ENCODE measurements at places on chromosomes 7 and 10. TPM values are rescaled to one million over a fixed set of nuclear protein-coding genes. Genes with fewer than 3 reads are reported as not detected.

GRCh38 chr10:84548869-84549268 is 220.5 kb downstream of the CCSER2 start:
- no peak for DNase-seq

DNA sequence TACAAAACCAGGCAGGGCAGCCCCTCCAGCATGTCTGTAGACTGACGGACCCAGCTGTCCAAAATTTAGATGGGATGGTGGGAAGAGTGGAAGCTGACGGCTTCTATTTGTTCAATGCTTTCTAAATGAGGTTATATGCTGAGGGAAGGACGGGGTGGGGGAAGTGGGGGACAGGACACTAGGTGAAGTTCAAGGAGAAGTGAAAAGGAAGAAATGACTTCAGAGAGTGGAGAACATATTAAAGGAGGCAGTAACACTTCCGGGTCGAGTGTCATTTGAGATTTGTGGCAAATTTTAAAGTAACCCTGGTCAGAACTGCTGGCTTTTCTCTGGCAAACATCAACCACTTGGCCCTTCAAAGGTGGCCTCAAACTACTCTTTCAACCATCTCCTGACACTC is 9.4 kb downstream of the PIP4K2A start:
- DNase-seq = no peak

DNA sequence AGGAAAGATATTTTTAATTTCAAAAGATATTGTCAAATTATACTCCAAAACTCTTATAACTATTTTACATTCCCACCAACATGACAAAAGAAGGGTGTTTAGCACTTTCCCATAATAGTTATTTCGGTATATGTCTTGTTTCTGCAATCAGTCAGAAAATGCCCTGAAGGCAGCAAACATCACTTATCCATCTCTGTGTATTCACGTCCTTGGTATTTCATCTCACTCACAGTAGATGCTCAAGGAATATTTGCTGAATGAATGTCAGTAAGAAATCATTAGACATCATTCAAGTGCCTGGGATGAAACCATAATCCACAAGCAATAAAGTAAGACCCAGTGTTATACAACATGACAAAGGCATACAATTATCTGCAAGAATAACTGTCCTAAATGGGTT is 112.7 kb downstream of the GFRA1 start:
- no peak for DNase-seq

DNA sequence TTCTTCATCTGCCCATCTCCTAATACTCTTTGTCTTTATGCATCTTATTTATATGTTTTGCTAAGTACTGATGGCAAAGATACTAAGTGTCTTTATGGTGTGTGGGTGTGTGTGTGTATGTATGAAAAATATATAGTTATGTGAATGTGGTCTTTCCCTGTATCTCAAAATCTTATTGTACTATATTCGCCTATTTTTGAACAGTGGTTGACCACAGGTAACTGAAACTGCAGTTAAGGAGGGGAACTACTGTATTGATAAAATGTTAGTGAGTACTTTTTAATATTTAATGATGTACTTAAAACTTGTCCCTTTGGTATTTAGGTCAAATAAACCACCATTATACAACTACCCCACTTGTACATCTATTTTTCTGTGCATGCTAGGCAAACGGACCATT is 85.9 kb downstream of the ADD3 start:
- DNase-seq = no peak

DNA sequence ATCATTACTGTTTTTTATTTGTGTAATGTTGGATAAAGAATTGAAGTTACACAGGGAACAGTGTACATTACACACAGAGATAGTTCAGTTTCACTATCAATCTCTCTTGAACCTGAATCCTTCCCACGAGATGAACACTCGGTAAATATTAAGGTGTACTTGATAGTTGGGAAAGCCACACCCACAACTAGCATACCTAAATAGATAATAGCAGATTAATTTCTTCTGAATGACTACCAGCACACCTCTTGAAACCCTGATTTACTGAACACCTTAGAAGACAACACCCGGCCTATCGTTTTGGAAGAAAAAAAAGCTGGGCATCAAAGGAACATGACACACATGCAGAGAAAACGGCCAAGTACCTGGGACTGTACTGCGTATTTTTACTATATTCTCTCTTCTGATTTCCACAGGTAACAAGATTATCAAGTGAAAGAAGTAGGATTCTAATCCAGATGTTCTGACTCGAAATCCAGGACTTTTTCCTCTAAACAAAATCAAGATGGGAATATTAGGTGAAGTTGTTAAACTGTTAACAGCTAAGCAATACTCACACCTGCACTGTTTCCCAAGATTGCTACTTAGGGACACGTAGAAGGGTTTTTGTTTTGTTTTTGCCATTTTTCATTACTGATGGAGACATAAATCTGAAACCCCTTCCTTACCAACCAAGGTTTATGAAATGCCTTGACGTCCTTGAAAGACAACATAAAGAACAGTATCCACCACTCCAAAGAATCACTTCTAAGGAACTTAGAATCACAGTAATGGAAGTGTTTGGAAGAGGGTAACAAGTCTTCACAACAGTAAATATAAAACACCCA is 1.0 kb downstream of the CCDC186 start:
- no peak for DNase-seq

GRCh38 chr7:30178748-30179436 is 44.1 kb downstream of the MTURN start:
- DNase-seq = no peak

DNA sequence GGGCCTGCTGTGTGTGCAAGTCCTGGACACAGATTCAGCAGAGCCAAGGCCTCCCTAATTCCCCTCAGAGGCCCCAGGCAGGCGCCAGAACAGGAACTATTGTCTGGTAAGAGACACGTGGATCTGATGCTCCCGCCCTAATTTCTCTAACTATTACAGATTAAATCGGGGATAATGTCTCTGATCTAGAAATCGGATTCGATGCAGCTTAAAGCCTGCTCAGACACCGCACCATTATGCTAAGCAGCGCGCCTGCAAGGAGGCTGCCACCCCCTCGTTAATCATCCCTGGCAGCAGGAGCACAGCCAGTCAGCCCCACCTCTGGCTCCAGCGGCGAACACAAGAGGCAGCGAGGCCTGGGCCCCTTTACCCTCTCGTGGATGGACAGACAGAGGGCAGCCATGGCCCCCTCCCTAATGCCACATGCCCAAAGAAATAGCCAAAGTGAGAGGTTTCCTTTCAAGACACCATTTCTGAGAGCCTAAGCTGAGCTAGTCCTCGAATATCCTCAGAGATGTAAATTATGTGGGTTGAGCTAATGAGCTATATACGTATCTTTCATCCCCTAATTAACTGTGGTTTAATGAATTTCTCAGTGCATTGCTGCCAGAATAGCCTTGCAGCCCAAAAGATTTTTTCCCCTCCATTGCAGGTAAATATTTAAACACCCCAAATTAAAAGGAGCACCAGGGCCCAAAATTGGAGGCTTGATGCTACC is 122.1 kb downstream of the GRID1 start:
- DNase-seq = no peak

GRCh38 chr7:150383710-150384397 is 4.7 kb downstream of the ZNF775 start:
- no peak for DNase-seq

- DNase-seq = no peak
Observed at GRCh38 chr10:51485668-51486067, 213.7 kb downstream of the CSTF2T start.

GRCh38 chr7:128347647-128348097 is 4.0 kb upstream of the RBM28 start:
- no peak for DNase-seq

DNA sequence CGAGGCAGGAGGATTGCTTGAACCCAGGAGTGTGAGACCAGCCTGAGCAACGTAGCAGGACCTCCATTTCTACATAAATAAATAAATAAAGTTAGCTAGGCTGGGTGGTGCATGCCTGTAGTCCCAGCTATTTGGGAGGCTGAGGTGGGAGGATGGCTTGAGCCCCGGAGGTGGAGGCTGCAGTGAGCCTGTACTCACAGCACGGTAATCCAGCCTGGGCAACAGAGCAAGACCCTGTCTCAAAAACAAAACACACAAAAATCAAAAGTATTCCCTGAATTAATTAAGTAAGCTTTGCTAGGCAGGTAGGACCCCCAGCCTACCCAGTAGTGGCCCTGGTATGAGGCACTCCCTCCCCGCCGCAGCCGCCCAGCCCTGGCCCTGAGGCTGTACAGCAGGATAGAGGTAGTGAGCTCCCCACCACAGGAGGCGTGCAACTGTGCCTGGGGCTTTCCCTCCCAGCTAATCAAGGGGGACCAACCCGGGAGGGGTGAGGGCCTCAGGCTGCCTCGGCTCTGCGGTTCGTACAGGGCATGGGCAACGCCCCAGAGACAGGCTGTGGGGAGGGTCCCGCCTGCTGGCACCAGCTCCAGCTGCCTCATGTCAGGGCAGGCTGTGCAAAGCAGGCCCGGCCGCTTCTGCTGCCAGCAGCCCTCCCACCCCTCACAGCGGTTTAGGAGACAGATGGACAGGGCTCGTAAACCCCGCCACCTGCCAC is 1.0 kb upstream of the CYP2W1 start:
- DNase-seq = no peak

DNA sequence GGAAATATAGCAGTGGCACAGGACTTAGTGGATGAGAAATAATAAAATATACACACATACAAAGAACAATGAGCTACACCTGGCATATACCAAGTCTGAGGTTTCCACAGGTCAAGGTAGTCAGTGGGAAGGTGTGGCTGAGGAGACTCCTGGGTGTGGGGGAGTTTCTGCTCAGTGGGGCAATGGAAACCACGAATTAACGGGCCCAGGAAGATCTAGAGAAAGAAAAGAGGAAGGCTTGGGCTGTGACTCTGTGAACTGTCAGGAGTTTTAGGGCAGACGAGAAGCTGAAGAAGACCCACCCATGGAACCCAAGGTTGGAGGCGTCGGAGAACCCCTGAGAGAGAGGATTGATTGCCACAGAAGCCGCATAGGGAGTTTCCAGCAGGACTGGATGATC is 196.5 kb downstream of the HERPUD2 start:
- no peak for DNase-seq

DNA sequence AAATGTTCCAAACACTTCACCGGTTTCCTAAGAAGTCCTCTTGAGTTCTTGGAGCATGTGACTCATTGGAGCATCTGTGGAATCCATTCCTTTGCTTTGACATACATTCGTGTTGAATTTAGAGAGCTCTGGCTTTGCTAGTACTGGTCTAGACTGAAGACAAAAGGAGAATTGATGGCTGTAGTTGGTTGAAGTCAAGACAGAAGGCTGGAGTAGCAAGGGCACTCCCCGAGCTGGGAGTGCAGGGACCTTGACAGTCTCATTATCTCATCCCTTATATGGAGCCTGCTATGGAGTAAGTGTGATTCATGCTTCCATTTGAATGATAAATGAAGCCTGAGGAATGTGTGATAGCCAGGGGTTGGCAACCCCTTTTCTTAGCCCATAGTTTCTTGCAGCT is 1249.1 kb downstream of the TYW1 start:
- DNase-seq = no peak

GRCh38 chr7:102063690-102064180 is 222.9 kb upstream of the SH2B2 start:
- DNase-seq = no peak

GRCh38 chr7:72444026-72444776 is 32.1 kb upstream of the CALN1 start:
- DNase-seq = no peak

DNA sequence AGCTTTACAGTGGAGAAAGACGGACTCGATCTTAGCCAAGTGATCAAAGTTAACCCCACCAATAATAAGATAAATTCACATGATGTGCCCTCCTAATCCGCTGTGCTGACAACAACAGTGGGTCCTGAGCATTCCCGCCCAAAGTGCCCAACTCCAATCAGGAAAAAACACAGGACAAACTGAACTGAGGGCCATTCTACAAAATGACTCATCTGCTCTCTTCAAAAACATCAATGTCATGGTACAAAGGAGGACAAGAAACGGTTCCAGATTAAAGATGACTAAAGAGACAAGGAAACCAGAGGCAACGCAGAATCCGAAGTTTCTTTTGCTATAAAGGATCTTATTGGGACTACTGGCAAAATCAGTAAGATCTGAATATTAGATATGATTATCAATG is 79.4 kb downstream of the CTBP2 start:
- DNase-seq = peak; percentile 1

DNA sequence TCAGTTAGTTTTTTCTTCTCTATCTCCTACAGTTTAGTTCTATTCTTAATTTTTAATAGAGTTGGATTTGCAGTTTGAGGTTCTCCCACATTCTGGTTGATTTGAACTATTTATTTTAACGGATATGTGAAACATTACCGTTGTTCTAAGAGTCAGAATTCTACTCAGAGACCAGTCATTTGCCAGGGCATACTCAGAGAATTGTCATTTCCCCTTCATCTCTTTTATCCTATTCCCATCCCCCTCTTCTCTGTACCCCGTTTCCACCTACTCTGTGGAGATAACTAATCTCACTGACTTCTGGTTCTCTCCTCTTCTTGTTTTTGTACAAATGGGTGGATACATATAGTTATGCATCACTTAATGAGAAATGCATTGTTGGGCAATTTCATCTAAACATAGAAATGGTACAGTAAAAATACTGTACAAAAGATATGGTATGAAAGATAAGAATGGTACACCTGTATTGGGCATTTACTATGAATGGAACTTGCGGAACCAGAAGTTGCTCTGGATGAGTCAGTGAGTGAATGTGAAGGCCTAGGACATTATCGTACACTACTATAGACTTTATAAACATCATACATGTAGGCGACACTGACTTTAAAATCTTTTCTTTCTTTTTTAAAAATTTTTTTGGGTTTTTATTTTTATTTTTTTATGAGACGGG is 53.1 kb downstream of the INPP5F start:
- DNase-seq = no peak

AKAP9 gene
- polyA plus RNA-seq = 7.5 TPM

ALOX5 gene
- 184 TPM for polyA plus RNA-seq

GIMAP6 gene
- polyA plus RNA-seq = 27.7 TPM

PDE1C gene
- 0.67 TPM for polyA plus RNA-seq

CALML5 gene
- polyA plus RNA-seq = not detected

CLCN1 gene
- polyA plus RNA-seq = 0.08 TPM

CYP2E1 gene
- 1.2 TPM for polyA plus RNA-seq

SPRN gene
- 0.20 TPM for polyA plus RNA-seq

KLF14 gene
- polyA plus RNA-seq = 0.09 TPM

PIP gene
- polyA plus RNA-seq = not detected

AVL9 gene
- polyA plus RNA-seq = 10.0 TPM

PKD2L1 gene
- 4.8 TPM for polyA plus RNA-seq
